ENCODE measurements at places on chromosomes 1 and 21.

GRCh38 chr1:147600119-147601111, 59.1 kb downstream of the BCL9 start:
- DNase-seq = no peak

DNA sequence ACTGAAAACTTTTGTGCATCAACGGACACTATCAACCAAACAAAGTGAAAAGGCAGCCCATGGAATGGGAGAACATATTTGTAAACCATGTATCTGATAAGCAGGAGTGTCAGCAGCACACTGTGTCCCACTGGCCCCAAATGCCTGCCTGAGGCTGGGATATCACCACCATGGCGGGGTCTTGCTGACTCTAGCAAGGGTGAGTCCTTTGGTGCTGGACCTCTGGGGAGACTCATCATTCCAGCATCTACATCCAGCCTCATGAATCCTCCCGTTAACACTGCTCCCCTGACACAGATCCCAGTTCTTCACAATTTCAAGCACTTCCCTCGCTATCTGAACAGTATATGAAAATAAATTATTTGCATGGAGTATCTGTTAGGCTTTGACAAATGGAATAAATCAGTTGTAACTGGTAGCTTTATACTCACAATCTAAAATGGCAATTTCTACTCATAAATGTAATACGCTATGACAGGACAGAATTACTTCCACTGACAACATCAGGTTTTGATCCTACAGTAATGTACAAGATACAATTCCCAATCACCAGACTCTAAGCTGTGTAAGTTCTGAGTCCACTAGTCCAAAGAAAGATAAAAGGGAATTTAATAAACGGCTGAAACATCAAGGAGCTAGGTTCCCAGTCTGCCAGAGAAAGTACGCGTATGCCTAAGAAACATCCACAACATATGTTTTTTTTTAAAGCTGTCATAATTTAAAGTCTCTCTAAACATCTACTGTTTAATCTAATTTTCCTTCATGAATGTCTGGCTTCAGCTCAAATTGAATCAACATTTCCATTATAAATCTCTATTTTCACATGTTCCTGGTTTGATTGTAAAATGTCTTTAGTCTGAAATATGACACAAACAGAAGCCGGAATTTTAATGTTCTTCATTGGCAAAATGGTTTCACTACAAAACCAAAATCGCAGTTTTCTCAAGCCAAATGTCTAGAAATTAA, 95.1 kb downstream of the SIPA1L2 start:
- DNase-seq = no peak

DNA sequence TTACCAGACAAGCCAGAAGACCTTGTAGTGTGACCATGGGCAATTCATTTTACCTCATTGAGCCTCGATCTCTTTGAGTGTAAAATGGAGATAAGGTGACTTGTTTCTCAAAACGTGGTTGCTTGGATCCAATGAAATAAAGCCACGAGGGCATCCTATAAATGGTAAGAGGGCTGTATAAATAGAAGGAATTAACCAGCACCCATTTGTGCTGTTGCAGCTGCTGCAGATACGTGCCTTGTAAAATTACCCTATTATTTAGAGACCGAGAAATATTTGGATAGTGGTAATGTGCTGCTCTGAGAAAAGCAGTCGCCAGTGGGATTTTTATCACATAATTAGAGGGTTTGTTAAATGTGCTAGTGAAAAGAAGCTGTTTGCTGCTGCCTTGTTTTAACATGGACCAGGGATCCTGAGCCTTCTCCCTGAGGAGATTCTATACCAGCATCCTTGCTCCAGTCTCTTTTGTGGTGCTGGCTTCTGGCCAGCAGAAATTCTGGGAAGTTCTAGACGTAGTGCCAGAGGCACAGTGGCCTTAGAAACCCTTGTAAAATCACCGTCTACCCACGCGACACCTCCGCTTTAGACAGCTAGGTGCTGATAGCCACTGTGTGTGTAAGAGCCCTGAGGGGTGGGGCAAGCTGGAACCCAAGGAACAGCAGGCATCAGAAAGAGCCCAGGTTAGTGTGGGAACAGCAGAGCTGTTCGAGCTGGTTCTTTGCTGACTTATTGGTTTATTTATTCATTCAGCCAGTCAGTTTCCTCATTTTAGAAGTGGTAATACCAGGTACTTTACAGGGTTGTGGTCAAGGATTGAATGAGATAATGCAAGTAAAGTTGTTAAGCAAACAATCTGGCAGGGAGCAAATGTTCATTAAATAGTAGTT, 137.5 kb downstream of the NOS1AP start:
- DNase-seq = no peak

DNA sequence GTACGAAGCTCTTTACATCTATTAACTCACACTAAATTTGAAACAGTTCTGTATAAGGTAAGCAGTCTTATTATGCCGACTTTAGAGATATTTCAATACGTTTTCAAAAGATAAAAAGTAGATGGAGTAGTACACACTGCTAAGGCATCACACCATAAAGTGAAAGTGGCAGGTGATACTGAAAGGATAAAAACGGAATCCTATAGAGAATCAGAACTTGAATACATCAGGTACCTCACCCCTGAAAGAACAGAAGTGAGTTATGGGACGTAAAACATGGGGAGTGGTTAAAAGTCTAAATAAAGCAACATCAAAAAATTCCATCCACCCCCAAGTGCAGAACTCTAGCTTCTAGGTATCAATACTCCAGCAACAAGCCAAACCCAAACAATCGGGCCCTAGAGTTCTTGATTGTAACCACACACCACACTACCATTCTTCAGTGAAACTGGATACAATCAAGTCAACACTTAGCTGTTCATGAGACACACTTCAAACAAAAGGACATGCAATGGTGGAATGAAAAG, 142.6 kb downstream of the SMYD3 start:
- peak; percentile 16 for DNase-seq

- DNase-seq = no peak
Measured at GRCh38 chr1:157734321-157734720, 33.8 kb upstream of the FCRL3 start.

- no peak for DNase-seq
Measured at GRCh38 chr1:204577794-204578478, 61.7 kb downstream of the MDM4 start.

- no peak for DNase-seq
Measured at GRCh38 chr1:89179343-89179742, 3.5 kb upstream of the GBP7 start.

GRCh38 chr1:166040202-166040997, 126.4 kb downstream of the FAM78B start:
- no peak for DNase-seq

DNA sequence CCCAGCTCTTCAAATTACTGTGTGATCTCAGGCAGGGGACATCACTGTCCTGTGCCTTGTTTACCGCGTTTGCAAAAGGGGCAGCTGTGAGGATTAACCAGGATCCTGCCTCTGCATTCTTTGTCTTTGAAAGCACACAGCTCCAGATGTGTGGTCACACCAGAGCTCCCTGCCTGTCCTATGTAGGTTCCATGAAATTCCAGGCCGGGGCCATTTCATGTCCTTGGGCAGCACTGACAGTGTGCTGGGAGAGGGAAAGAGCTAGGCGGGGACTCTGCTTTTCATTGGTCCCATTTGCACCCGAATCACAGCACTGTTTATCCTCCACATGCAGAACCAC, 42.2 kb upstream of the SELENON start:
- no peak for DNase-seq
